Epithelial cell of proximal tubule (primary cell): ENCODE measurements at places on chromosomes 3 and 15.

GRCh38 chr15:91866371-91866905 lies 12.9 kb downstream of the SLCO3A1 start:
- DNase-seq = no peak

GRCh38 chr3:127676921-127677351 lies 4.2 kb downstream of the ABTB1 start:
- no peak for DNase-seq

GRCh38 chr15:69074001-69074842 lies 59.7 kb downstream of the NOX5 start:
- DNase-seq = no peak

- DNase-seq = no peak
These were observed 254.2 kb downstream of the NR1D2 start for GRCh38 chr3:24199300-24199699.

DNA sequence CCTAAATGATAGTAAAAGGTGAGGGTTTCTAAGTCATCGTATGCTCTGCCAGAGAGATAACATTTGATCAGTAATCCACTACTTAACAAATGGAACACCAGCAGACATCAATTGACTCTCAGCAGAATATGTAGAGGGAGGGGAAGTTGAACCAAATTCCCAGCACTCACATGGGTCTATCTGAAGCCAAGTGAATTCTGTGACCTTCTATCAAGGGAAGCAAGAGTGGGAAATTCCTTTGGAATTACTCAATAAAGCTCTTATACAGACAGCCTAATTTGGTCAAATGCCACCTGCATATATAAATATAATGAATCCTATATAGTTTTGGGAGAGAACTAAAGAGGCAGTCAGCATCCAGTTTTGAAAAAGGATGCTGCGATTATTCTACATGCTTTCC lies 15.8 kb upstream of the KCNMB2 start:
- no peak for DNase-seq

DNA sequence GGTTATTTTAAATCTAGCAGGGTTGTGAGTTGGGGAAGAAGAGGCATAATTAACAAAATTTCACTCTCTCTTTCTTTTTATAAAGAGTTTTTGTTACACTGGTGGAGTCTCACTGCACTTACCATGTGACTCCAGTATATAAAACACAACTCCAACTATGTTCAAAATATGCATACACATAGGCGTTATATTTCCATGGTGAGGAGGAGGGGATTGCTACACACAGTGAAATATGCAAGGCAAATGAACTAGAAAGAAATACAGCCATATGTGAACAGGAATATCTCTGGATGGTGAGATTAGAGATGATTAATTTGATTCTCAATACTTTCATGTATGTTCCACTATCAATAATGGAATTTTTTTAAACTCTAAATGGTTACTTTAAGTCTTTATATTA lies 385.0 kb downstream of the MAGI1 start:
- no peak for DNase-seq

DNA sequence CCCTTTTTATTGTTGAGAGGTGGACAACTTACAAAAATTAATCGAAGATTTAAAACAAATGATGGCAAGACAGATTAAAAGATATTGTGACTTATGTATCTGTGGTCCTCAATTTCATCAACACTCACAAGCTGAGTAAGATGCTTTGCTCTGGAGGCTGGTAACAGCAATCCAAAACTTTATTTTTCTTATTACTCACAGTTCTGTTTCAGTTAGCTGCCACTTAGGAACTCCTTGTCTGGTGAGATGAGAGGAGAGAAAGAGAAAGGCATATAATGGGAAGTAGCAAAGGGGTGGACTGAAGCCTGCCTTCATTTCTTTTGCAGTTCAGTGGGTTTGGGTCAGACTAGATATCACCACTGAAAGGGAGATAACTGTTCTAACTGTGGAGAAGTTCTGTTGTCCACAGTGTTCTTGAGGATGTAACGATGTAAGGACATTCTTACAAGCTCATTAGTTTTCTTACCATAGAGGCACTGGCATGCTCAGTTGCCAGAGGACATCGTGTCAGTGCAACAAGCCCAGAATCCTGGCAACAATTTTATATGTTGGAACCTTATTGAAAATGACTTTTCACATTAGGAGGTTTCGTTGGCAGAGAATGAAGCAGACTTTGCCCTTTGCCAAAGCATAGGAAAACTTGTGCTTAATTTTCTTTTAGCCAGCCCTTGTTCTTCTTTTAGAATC lies 93.6 kb downstream of the PLCL2 start:
- DNase-seq = no peak

GRCh38 chr15:23447107-23447500 lies at the start of gene GOLGA6L2:
GOLGA6L2 (minus strand) TSS chr15:23447243; CDS start chr15:23447181, 62 bp downstream.
- no peak for DNase-seq
